Renal cortical epithelial cell (primary cell): ENCODE measurements at places on chromosomes 7 and 10.

DNA sequence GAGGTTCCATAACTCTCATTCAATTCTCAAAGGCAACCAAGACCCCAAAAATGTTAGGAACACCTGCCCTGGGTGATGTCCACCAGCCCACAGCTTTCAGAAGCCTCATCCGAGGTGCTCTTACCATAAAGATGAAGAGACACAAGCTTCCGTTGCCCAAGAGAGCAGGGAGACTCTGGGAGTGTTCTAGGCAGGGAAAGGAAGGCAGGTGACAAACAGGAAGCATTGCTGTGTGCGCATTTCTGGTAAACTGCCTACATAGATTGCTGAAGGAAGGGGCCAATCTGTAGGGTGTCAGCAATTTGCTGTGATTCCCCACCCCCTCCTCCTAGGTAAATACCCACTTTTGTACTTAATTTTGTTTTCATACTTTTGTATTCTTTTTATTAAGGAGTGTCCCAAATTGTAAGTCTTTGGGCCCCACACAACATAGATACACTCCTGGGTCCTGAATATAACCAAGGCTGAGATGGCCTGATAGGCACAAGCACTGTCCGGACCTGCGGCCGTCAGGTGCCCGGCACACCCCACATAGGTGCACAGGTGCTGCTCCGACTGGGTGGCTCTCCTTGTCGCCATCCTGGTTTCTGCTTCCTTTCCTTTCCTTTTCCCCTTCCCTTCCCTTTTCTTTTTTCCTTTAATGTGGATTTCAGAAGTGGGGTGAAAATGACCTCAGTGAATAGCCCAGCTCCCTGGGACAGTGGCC lies 51.4 kb upstream of the SMNDC1 start:
- DNase-seq, result no peak

DNA sequence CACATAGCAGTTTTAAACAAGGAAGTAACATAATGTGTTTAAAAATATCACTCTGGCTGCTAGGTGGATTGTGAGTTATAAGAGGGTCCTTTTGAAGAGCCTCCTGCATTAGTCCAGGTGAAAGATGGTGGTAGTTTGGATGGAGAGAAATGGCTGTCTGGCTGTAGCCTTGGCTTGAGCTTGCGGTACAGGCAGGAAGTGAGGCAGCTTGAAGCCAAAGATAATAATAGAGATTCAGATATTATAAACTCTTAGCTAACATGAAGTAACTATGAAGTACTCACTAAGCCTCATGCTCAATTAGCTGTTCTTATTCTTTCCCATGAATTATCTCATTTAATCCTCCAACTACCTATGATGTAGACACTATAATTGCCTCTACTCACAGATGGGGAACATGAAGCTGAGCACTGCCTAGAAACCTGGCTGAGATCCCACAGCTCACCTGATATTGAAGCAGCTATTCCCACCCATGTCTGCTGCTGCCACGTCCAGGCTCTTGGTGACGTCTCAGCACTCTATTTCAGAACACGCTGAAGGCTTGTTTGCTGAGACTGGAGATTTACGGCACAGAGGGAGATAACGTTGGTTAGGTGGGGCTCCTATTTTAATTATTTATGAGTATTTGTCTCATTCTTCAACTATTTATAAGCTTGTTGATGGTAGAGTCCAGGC lies 10.4 kb downstream of the C10orf120 start:
- DNase-seq, result no peak

DNA sequence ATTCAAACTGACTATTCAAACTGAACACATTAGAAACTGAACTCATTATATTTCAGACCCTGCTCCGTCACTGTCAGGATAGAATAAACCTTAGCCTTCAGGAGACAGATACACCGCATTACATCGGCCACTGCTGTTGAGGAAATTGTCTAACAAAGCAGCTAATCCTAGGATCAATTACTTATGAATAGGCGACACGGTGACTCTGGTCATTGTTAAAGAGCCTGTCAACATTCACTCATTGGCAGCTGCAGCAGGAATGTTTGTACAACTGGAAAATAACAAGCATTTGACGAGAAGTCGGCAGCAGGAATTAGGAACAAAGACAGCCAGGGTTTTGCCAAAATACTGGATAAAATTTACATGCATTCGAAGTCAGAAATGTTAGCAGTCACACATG lies 112.0 kb upstream of the MKX start:
- no peak for DNase-seq

- peak; percentile 16 for DNase-seq
Measured at GRCh38 chr7:110502888-110503465, 588.0 kb upstream of the LRRN3 start.

DNA sequence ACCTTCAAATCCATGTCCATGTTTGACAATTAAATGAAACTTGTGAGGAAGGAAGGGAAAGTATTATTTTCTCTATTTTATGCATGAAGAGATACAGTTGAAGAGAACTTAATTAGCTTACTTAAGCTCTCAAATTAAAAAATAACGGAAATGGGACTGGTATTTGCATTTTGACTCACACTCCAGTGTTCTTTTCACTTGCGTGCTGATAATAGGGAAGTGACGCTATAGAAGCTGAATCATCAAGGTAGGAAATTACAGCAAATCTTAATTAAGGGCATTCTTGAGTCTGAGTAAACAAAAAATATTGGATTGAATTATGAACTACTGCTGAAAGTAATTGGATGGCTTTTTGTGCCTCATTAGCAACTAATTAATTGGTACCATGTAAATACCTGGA lies 44.0 kb upstream of the NPVF start:
- no peak for DNase-seq

- no peak for DNase-seq
Measured at GRCh38 chr7:29488203-29488970, 75.2 kb upstream of the PRR15 start.

DNA sequence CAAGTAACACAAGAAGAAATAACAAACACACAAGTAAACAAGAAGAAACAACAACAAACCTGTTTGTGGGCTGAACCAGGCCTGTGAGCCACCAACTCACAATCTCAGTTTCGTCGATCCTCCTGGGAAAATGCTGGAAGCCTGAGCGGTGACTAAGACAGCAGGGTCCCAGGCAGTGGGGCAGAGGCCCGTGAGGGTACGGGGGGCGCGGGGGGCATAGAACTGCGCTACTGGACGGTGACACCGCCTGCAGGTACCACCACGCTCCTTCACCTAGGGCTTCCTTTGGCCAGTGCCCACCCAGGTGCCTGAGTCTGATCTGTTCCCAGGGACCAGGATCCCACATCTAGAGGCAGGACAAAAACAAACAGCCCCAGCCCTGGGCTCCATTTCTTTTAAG lies 3.4 kb upstream of the CALN1 start:
- DNase-seq, result no peak

- no peak for DNase-seq
Measured at GRCh38 chr7:28560767-28561166, 148.4 kb downstream of the CREB5 start.

GRCh38 chr10:116809483-116810119 lies 39.7 kb upstream of the ENO4 start:
- no peak for DNase-seq
